Mesothelial cell of epicardium (in vitro differentiated cells): ENCODE measurements at places on chromosomes 12 and 14.

- DNase-seq: no peak
Measured at GRCh38 chr14:83664389-83664788, 1865.6 kb upstream of the FLRT2 start.

GRCh38 chr12:4172999-4173398 is 100.6 kb upstream of the CCND2 start:
- no peak for DNase-seq

- no peak for DNase-seq
Measured at GRCh38 chr12:103382736-103383346, 112.9 kb downstream of the C12orf42 start.

GRCh38 chr14:77516126-77516525 is 17.5 kb upstream of the ISM2 start:
- DNase-seq: no peak

DNA sequence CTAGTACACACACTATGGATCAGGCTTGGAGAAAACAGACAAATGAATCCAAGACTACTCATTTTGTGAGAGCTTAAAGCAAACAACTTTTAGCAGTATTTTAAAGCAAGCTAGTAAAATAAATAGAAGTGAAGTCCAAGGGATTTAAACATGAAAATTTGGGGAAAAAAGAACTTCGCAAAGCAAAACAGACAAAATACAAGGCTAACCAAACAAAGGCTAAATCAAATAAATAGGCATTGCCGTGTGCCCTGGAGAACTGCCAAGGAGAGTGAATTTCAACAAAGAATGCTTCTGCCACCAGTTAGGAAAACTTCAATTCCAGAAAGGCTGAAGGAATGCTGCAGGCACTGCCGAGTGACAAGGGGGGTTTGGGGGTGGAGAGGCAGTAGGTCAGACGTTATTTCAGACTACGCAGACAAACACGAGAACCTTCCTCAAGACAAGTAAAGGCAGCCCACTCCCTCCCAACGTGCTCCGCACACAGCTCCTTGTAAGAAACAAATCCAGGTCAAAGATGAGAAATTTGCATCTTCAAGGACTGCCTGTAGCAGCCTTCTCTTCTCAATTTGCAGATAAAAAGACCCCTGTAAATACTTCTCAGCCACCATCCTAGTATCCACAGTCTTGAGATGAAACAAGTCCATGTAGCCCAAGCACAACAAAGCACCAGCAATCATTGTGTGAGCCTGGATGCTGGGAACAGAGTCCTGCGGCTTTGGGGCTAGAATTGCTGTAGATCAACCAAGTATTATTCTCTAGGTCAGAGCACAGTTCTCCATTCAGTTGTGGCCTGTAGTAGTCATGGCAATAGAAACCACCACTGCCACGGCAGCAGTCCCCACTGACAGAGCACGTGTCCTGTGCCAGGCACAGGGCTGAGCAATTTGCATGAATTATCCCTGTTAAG is 43.3 kb downstream of the EFCAB11 start:
- no peak for DNase-seq

- no peak for DNase-seq
Measured at GRCh38 chr14:75183225-75183624, 6.8 kb upstream of the TMED10 start.

DNA sequence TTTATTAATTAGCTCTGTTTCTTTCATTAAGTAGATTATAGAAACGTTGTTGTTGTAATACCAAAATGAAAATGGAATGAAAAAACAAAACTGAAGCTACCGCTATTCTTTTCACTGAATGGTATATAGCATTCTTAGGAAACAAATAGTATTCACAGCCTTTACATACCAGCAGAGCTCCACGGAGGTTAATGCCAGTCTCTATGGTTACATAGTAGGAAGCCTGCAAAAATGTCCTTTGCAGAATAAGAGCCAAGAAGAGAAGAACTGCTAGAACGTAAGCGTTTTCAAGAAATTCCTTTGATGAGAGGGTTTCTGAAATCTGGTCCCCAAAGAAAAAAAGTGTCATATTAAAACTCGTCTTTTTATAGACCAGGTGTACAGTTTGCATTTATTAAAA is 30.6 kb downstream of the ABCC9 start:
- no peak for DNase-seq

- no peak for DNase-seq
Measured at GRCh38 chr14:99616832-99617800, 13.1 kb upstream of the CCDC85C start.

- no peak for DNase-seq
Measured at GRCh38 chr12:76410781-76411180, 62.6 kb upstream of the BBS10 start.

GRCh38 chr12:806200-806791 is 53.9 kb downstream of the WNK1 start:
- no peak for DNase-seq

DNA sequence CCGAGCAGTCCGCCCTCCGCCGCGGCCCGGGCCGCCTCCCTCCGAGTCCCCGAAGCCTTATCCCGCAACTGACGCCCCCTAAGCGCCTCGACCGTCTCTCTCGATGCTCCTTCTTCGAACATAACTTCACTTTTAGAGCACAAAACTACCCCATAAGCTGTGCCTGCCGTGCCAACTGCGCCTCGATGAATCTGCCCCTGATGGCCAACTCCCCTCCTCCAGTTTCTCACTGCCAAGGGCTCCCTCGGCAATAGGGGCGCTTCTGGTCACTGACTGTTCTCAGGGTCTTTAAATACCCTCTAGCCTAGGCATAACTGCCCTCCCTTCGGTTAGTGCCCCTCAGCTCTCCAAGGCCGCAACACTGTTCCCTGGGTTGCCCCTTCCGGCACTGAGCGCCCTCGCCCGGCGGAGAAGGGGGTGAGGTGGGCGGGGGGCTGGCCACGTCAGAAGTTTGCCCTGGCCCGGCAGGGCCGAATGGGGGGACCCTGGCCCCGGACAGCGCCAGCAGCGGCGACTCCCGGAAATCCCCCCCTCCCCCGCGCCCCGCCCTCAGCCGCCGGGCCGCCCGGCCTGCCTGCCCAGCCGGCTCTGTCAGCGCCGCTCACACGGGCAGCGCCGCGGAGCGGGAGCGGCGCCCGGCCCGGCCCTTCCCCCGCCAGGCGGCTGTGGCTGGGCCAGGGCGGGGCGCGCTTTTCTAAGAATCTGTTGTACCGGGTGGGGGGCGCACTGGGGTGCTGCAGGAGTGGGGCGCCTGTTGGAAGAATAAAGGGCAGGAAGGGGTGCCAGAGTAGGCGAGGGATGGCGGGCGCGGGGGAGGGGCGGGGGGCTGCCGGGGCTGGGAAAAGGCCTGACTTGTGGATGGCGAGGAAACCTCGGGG is 10.6 kb downstream of the RARG start:
- DNase-seq: peak; percentile 62

GRCh38 chr12:50640321-50640939 is 123.5 kb upstream of the ATF1 start:
- no peak for DNase-seq

- no peak for DNase-seq
Measured at GRCh38 chr14:20417250-20418186, 4.2 kb upstream of the TEP1 start.

DNA sequence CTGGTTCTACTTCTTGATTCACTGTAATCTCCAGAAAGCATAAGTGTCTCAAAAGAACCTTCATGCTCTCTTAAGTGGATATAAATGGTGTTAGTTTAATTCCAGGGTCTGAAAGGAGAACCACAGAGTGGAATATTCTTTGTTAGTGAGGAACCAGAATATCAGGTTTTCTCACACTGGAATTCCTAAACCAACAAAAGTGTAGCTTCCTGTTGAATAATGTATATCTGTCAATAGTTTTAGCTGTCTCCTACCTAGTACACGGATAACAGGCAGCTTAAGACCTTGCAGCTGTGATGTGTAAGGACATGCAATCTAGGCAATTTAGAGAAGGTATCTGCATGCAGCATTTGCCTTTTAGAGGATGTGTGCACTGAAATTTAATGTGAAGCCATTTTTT is 24.0 kb downstream of the LRIG3 start:
- no peak for DNase-seq

DNA sequence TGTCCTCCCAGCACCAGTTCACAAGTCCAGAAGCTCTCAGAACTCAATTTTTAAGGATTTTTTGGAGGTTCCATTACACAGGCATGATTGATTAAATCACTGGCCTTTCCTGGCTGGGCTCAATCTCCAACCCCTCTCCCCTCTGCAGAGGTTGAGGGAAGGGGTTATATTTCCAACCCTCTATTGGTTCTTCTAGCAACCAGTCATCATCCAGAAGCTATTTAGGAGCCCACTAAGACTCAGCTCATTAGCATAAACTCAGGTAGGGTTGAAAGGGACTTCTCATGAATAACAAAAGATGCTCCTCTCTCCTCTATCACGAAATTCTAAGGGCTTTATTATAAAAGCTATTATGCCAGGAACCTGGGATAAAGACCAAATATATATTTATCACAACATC is 41.5 kb downstream of the SPPL3 start:
- no peak for DNase-seq

- DNase-seq: no peak
Measured at GRCh38 chr12:88306471-88307069, 164.5 kb downstream of the TMTC3 start.

DNA sequence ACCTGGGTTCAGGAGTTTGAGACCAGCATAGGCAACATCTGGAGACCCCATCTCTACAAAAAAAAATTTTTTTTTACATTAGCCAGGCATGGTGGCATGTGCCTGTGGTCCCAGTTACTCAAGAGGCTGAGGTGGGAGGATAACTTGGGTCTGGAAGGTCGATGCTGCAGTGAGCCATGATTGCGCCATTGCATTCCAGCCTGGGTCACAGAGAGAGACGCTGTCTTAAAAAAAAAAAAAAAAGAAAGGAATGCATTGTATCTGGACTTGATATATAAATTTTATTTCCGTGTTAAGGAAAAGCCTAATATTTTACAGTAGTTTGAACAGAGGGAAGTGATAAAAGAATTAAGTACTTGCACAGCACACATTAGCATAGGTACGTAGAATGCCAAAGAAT is 97.2 kb downstream of the ZC3H14 start:
- DNase-seq: no peak

- DNase-seq: no peak
Measured at GRCh38 chr14:64928239-64929013, 14.1 kb downstream of the GPX2 start.

- no peak for DNase-seq
Measured at GRCh38 chr12:49503674-49504180, 35.1 kb upstream of the KCNH3 start.

DNA sequence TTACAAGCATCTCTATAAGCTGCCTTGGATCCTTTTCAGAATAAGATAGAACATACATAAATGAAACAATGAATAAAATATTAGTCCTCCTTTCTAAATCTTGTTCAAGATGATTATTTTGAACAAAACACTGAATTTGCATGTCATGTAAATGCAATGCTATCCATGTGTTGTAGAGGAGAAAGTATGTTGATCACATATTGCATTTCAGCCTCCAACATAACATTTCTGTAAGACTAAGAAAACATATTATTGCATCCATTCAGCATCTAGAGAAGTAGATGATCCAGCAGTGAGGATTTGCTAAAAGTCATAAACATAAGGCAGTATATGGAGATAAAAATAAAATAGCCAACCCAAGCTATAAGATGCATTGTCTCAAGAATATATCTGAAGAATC is 172.6 kb downstream of the CPNE8 start:
- DNase-seq: no peak
